Stimulated activated CD8-positive, alpha-beta memory T cell treated with anti-CD3 and anti-CD28 coated beads, Interleukin-7, amount 100 ng/mL, for 1 hour (primary cell): ENCODE measurements at places on chromosomes 11 and 22.

GRCh38 chr11:66920978-66921784 lies 37.0 kb downstream of the PC start:
- no peak for DNase-seq

DNA sequence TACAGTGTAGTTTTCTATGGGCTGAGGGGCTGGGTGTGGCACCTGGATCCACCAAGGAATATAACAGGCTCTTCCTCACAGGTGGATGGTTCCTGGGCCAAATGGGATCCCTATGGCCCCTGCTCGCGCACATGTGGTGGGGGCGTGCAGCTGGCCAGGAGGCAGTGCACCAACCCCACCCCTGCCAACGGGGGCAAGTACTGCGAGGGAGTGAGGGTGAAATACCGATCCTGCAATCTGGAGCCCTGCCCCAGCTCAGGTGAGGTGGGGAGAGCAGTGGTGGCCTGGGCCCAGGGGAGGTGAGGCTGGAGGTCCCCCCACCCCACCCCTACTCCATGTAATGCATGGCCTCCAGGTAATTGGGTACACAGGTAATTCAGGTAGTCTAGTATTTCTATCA lies 20.7 kb downstream of the ADAMTS15 start:
- DNase-seq = no peak

GRCh38 chr11:76292583-76293188 lies 86.4 kb upstream of the WNT11 start:
- DNase-seq = no peak

DNA sequence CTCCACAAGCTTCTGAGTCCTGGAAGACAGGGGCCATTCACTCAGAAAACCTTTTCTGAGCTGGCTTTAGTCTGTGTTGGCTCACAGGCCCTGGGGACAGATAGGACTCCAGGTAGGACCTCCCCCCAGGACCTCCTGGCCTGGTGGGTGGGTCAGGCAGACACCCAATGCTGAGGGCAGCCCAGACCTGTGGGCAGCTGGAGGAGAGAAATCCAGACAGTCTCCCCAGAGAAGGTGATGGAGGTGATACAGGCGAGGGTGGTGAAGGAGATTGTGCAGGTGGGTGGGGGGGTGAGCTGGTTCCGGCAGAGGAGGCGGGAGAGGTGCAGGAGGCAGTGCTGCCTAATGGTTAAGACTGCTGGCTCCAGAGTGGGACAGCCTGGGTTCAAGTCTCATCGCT lies 15.6 kb downstream of the LRRC32 start:
- DNase-seq = no peak

DNA sequence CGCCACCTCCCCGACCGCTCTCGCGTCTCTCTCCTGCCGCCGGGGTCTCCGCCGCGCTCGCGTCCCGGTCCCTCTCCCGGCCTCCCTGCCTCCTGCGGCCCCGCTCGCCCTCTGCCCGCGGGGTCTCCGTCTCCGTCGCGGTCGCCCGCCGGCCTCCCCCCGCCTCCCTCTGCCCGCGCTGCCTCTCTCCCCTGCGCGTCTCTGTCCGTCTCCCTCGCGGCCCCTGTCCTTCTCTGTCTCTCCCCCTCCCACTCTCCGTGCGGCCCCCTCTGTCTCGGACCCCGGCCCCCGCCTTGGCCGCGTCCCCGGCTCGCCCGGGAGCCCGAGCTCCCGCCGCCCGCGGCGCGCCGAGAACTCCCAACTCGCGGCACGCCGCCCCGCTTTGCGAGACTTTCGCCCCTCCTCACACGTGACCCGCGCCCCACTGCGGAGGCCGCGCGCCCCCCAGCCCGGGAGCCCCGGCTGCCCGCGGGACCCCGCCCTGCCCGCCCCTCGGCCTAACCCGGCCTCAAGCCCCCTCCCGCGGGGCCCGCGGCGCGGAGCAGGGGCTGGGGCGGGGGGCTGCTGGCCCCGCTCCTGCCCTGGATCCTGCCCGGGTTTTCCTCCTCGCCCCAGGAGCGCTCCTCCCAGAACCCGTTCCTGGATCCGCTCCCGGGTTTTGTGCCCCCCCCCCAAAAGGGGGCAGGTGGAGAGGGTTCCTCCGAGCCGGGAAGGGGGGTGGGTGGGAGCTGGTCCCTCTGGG lies 702 bp upstream of the KCNJ4 start:
- DNase-seq = no peak

- DNase-seq = no peak
These were observed 46.8 kb downstream of the PGR start for GRCh38 chr11:101082813-101083212.
